Amniotic epithelial cell (primary cell): ENCODE measurements at places on chromosomes 12 and 14.
A peak's percentile ranks its signal among the peaks of the same experiment; 100 is the strongest.

GRCh38 chr14:104076743-104077142, 8.8 kb upstream of the ASPG start:
- no peak for DNase-seq

DNA sequence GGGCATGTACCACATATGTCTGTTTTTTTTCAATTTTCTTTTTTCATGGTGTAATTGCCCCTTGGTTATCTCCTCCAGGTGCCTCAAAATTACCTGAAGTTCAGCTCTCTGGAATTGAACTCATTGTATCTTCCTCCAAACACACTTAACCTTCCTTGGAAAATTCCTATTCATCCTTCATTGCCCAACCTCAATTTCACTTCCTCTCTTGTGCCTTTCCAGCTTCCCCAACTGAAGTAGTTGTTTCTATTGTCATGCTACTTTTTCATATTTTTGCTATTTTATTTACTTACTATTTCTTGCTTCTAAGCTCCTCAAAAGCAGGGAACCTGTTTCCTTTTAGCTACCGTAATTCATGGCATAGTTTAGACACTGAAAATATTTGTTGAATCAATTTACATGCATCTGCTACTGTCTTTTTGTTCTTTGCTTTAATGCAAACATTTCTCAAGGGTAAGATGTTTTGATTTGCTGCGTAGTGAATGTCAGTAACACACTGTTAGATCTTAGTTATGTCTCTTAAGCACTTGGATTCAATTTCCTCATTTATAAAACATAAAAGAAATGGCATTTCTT, 37.0 kb upstream of the STXBP6 start:
- DNase-seq = no peak

- DNase-seq = no peak
Observed at GRCh38 chr14:96748362-96748761, 48.8 kb upstream of the VRK1 start.

GRCh38 chr12:124993626-124994436, at the start of gene BRI3BP:
Gene BRI3BP, plus strand, starts transcription at chr12:124993645. Its CDS starts 146 bp downstream, at chr12:124993791.
- DNase-seq = peak; percentile 23

- no peak for DNase-seq
Observed at GRCh38 chr14:24063263-24063836, 8.0 kb upstream of the CPNE6 start.

- DNase-seq = no peak
Observed at GRCh38 chr14:94407906-94408305, 19.5 kb upstream of the SERPINA1 start.

- peak; percentile 57 for DNase-seq
Observed at GRCh38 chr12:75488553-75488952, 8.0 kb downstream of the GLIPR1 start.

- DNase-seq = no peak
Observed at GRCh38 chr12:6574576-6575295, 6.6 kb upstream of the NOP2 start.

DNA sequence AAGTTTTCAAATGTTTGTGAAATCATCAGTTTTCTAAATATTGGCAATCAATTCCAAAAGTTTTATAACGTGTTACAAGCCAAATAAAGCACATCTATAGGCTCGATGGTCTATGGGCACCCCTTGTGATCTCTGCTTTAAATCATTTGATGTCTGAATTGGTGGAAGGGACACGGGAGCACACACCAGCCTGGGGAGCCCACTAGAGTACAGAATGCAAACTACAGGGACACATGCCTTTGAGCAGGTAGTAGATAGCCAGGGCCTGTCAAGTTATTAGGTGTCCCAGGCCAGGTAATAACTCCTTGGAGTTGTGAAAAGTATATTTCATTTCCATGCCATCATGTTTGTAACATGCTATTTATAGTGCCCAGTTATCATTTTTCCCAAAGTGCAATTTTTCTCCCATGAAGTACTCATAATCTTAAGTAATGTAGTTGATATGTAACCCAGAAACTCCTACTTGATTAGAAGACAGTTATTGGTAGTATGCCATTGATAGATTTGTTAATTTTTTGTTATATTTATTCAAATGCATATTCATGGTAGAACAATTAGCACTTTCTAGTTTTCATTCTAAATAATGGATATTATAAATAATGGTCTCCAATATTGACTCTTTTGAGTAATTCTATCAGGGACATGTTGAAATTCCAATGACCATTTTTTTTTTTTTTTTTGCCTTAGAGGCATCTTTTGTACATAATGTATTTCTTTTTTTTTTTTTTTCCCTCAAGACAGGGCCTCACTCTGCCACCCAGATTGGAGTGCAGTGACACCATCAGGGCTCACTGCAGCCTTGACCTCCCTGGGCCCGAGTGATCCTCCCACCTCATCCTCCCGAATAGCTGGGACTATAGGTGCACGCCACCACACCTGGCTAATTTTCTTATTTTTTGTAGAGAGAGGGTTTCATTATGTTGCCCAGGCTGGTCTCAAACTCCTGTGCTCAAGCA, 96.9 kb upstream of the FGD4 start:
- DNase-seq = peak; percentile 29

DNA sequence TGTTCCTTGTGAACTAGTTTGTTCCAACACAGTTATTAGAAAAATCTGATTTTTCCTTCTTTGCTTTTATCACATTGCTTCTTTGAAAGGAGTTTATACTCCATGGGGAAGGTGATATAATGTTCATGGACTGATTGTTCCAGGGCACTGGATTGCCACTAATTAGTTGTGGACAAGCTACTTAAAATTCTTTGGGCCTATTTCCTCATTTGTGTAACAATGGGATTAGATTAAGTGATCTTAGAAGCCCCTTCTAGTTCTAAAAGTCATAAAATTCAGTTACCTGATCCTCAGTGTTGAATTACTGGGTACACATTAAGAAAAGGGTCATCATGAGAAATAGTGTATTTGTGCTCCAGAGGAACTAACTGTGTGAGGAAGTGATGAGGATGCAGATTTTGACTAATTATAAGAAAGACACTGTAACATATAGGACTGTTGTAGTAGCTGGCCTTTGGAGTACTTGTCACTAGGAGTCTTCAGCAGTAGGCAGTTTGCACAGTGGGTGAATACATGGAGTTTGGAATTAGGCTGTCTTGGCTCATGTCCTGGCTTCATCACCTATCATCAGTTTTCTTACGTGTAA, 82.2 kb downstream of the MIA2 start:
- DNase-seq = no peak

- no peak for DNase-seq
Observed at GRCh38 chr14:74875941-74876913, at the start of gene PROX2. Gene PROX2, minus strand, starts transcription at chr14:74876145. Its CDS starts 12,311 bp downstream, at chr14:74863834.

DNA sequence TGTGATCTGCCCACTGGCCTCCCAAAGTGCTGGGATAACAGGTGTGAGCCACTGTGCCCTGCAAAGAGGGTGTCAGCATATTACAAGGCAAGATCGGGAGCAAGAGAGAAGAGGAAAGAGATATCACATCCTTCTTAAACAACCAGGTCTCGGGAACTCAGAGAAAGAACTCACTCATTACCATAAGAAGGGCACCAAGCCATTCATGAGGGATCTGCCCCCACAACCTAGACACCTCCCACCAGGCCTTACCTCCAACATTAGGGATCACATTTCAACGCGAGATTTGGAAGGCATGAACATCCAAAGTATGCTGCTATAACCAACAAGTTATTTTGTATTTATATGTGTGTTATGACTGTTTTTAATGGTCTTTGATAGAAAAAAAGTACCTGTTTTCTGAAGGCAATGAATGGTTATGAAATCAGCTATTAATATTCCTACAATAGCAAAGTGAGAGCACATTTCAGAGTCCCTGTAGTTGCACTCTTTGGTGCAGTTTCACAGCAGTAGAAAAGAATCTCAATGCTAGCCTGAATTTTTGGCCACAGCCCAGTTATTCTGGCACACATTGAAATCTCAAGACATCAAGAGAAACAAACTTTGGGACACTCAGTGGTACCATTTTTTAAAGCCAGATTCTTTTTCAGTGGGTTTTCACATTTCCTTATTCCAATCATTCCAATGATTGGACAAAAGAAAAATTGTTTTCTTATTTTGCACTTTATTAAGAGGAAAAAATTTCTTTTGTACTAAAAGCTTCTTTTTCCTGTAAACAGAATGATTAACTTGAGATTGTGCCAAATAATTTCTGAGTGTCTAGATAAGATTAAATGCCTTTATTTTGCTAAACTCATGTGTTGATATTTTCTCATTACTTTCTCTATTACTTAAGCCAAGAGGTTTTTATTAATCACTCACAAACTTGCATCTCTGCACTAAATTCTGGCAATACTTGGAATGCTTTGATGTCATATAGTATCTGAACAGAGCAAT, 582.6 kb upstream of the ATP2B1 start:
- peak; percentile 37 for DNase-seq
